ENCODE measurements at places on chromosomes 12 and 14. TPM values are rescaled to one million over a fixed set of nuclear protein-coding genes. Genes with fewer than 3 reads are reported as not detected.

GRCh38 chr12:66688846-66689439 is 10.1 kb upstream of the GRIP1 start:
- no peaks in the 10 kb centered on the region for H3K36me3 ChIP-seq
- H3K27me3 ChIP-seq: peaks cover 3% of the 10 kb centered on the region
- no peak overlapping the region for H3K4me3 ChIP-seq
- no peak overlapping the region for H3K27ac ChIP-seq
- no peak for DNase-seq
- no peaks in the 10 kb centered on the region for H3K4me1 ChIP-seq

- no peak for DNase-seq
- no peaks in the 10 kb centered on the region for H3K36me3 ChIP-seq
- no peaks in the 10 kb centered on the region for H3K27me3 ChIP-seq
- no peak overlapping the region for H3K4me3 ChIP-seq
Measured at GRCh38 chr14:104322531-104323366, 184.4 kb downstream of the KIF26A start.

DNA sequence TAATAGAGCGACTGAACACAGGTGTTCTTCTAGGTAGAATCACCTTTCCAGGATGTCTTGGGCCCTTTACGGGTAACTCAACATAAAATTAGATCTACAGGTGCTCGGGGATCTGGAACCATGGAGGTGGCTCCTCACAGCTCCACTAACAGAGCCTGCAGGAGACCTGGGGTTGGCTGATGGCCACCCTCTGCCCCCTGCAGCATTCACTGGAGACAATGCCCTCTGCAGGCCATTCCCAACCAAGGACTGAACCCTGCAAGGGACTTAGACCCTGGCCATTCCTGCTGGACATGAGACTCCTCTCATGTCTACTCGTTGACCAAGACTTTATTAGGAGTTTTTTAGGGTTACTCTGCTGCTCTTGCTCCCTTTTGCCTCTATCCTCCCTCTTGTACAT is 58.5 kb upstream of the PPP4R3A start:
- no peaks in the 10 kb centered on the region for H3K36me3 ChIP-seq
- no peak overlapping the region for H3K4me3 ChIP-seq
- H3K4me1 ChIP-seq: no peaks in the 10 kb centered on the region
- no peak overlapping the region for H3K27ac ChIP-seq
- DNase-seq: no peak
- no peaks in the 10 kb centered on the region for H3K27me3 ChIP-seq

DNA sequence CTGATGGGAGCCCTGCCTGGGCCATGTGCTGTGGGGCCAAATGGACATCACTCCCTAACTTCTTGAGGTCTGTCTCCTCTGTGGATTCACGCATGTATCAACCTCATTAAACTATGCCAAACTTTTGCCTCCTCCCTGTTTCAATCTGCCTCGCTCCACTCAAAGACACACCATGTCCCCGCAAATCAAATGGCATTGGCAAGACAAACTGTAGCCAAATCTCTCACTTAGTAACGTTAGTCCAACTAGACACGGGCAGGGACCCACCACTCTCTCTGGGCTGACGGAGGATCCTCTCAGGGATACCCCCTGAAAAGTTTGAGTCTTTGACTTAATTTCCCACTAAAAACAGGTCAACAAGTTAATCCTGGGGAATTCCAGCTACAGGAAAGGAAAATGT is 8.0 kb downstream of the ZBTB39 start:
- no peaks in the 10 kb centered on the region for H3K27me3 ChIP-seq
- no peaks in the 10 kb centered on the region for H3K4me1 ChIP-seq
- H3K4me3 ChIP-seq: no peak overlapping the region
- H3K36me3 ChIP-seq: peaks cover 20% of the 10 kb centered on the region
- no peak overlapping the region for H3K27ac ChIP-seq
- DNase-seq: no peak

Gene RAN
- 795 TPM for total RNA-seq

Gene CDCA3
- 2.3 TPM for total RNA-seq
